Activated T-cell treated with anti-CD3 and anti-CD28 coated beads, Interleukin-2, amount 50 U/mL, for 24 hours (primary cell): ENCODE measurements at places on chromosomes 3 and 15.

GRCh38 chr3:16069149-16069922, 105.1 kb upstream of the GALNT15 start:
- no peak overlapping the region for H3K27ac ChIP-seq
- no peaks in the 10 kb centered on the region for H3K27me3 ChIP-seq
- H3K4me3 ChIP-seq, result no peak overlapping the region
- no peaks in the 10 kb centered on the region for H3K36me3 ChIP-seq

DNA sequence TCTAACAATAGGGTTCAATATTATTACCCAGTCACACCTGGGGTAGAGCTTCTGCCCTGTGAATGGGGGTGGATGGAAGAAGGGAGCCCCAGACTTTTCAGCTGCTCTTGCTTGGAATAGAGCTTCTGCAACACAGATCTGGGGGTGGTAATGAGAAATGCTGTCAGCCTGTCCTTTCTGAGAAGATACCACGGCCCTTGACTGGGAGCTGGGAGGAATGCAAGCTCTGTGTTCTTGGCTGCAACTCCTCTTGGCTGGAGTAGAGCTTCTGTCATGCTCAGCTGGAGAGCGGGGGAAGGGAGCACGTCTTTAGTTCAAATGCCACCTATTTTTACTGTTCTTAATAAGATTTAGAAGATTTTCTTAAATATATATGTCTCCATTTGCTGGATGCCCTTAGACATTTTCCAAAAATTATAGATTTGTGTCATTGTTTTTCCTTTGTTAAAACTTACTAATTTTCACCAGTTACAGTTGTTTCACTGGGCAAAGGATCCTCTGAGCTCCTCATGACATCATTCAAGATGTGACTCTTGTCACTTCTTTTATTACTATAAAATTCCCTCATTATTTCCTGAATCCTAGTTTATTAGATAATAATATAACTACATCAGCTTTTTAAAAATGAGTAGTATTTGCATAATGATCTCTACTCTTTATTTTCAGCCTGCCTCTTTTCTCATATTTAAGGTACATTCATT, 180.0 kb upstream of the TGFBR2 start:
- no peaks in the 10 kb centered on the region for H3K27me3 ChIP-seq
- H3K36me3 ChIP-seq, result no peaks in the 10 kb centered on the region
- no peak overlapping the region for H3K27ac ChIP-seq
- no peaks in the 10 kb centered on the region for H3K4me1 ChIP-seq
- H3K4me3 ChIP-seq, result no peak overlapping the region

- DNase-seq, result no peak
- no peaks in the 10 kb centered on the region for H3K27me3 ChIP-seq
- H3K4me3 ChIP-seq, result no peak overlapping the region
- H3K27ac ChIP-seq, result no peak overlapping the region
These were observed 47.0 kb downstream of the PTPN23 start for GRCh38 chr3:47427866-47428265.

GRCh38 chr15:39787479-39787878, 4.8 kb upstream of the FSIP1 start:
- peaks cover 19% of the 10 kb centered on the region for H3K36me3 ChIP-seq

DNA sequence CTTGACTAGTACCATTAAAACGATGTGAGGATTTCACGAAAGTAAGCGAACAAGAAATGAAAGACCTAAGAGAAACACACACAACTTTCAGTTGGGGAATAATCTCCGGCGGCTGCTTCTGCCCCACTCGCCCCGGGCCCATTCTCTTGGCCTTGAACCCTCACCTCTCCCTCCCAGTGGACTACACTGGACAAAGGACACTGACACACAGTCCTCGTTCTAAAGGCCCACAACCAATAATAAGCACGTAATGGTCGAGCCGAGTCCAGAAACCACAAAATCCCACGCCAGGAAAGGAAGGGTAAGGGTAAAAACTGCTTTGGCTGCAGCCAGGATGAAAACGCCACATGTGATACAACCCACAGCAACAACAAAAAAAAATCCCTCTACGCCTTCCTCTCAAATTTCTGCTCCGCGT, 469 bp downstream of the ZNF770 start:
- no peaks in the 10 kb centered on the region for H3K27me3 ChIP-seq
- H3K4me1 ChIP-seq, result peaks cover 41% of the 10 kb centered on the region
- H3K36me3 ChIP-seq, result peaks cover 52% of the 10 kb centered on the region
- H3K4me3 ChIP-seq, result peak overlapping the region; percentile 97
- DNase-seq, result no peak

GRCh38 chr3:76943671-76944070, 96.2 kb upstream of the ROBO2 start:
- H3K27me3 ChIP-seq, result no peaks in the 10 kb centered on the region
- DNase-seq, result no peak
- H3K27ac ChIP-seq, result no peak overlapping the region
- H3K4me3 ChIP-seq, result no peak overlapping the region
- H3K4me1 ChIP-seq, result no peaks in the 10 kb centered on the region
